ENCODE measurements at places on chromosomes 12 and 14.

DNA sequence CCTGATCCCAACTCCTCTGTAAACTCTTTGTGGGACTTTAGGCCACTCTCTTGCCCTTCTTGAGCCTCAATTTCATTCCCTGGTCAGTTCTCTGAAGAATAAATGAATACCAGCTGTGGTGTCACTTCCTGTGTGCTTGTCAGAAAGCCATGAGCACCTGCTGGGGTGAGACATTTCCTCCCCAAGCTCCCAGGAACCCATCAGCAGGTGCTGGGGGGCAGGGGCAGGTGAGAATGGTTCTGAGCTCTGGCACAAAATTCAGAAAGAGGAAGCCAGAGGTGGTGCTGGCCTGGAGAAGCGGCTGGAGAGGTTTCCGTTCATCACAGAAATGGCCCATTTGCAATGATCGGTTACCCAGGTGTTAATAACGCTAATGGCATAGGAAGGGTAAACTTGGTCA lies 14.9 kb downstream of the LHX5 start:
- no peak for DNase-seq

GRCh38 chr14:24310265-24310645 lies 315 bp downstream of the LTB4R2 start:
- DNase-seq: no peak

GRCh38 chr14:39673734-39674133 lies 241.5 kb upstream of the FBXO33 start:
- DNase-seq: no peak

GRCh38 chr14:53151523-53152183 lies 1.5 kb downstream of the DDHD1 start:
- DNase-seq: peak; percentile 50

DNA sequence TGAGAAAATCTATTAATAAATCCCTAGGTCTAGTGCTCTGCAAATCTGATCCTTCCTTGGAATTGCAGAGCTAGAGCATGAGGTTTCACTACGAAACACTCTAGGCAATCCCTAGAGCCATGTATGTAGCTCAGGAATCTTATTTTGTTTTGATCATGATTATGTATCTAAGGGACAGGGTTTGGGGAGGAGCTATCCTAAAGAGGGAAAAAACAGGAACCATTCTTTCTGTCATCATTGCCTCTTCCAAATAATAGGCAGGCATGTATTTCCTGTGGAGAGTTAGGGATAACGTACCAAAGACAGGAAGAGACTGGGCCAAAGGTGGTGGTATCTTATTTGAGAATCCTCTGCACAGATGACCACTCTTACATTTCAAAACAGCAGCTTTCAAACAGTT lies 88.8 kb upstream of the GTF2A1 start:
- DNase-seq: no peak

- no peak for DNase-seq
Measured at GRCh38 chr12:80056845-80057244, 42.5 kb upstream of the OTOGL start.

DNA sequence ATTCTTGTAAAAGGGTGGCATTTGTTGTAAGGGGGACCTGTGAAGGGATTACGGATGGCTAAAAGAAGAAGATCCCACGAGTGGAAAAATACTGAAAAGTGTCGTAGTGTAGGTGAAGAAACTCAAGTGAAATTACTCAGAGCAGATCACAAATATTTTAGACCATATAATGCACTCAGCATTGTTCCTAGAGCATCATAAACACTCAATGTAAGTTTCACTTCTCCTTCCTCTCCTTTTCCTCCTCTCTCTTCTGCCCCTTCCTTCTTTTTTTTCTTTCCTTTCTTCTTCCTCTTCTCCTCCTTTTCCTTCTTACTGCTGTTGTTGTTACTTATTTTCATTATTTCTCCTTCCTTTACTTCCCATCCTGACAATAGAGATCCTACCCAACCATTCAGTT lies 445.6 kb downstream of the ADAMTS20 start:
- no peak for DNase-seq

DNA sequence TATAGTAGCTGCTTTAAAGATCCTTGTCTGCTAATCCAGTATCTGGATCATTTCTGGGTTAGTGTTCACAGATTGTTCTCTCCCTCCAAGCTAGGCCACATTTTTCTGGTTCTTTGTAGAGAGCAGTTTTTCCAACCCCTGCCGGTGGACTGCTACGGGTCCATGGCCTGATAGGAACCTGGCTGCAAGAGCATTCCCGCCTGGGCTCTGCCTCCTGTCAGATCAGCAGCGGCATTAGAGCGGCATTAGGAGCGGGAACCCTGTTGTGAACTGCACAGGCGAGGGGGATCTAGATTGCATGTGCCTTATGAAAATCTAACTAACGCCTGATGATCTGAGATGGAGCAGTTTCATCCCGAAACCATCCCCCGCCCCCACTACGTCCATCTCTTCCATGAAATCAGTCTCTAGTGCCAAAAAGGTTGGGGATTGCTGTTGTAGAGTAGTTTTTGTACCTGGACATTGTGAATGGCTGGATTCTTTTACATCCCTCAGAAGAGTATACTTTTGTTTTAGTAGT lies 50.4 kb downstream of the MYRFL start:
- no peak for DNase-seq

DNA sequence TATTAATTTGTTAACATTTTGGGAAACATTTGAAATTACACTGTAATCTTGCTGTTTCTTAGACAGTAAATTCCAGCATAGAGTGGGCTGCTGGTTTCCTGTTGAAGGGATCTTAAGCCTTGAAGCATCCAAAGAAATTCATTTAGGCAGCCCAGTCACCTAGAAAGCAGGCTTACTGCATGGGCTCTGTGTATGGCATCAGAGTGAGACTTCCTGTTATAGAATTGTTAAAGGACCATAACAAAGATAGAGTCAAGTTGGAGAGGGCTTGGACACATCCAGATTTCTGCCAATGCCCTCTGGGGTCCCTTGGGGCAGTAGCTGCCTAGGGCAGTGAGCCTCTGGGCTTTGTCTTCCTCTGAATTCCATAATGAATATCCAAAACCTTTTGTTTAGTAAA lies 149.2 kb downstream of the DYRK2 start:
- no peak for DNase-seq

GRCh38 chr14:29955087-29955486 lies 27.4 kb upstream of the PRKD1 start:
- DNase-seq: no peak

GRCh38 chr12:67045650-67046049 lies 223.5 kb upstream of the CAND1 start:
- DNase-seq: no peak

GRCh38 chr14:54444681-54445080 lies 3.5 kb upstream of the CNIH1 start:
- no peak for DNase-seq

DNA sequence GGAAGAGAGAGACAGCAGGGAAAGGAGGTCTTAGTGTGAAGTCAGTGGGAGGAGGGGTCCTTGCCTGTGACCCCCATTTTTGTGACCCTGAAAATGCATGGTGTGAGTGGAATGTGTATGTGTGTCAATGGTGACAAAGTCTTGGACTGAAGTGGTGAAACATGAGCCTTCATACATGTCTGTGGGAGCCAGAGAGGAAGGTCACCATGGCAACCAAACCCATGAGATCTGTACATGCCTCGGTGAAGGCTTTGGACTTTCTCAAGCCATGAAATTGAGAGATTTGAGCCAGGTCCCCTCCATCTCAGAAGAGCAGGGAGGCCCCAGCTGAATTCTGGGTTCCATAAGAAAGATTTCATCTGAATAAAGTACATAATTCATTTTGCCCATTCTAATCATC lies 108.7 kb downstream of the TTC8 start:
- DNase-seq: no peak

GRCh38 chr14:34027130-34027989 lies 76.5 kb upstream of the EGLN3 start:
- no peak for DNase-seq

GRCh38 chr12:116969615-116970585 lies 59.1 kb downstream of the FBXW8 start:
- DNase-seq: no peak

GRCh38 chr12:31783556-31783955 lies 54.7 kb upstream of the AMN1 start:
- DNase-seq: no peak

- no peak for DNase-seq
Measured at GRCh38 chr14:38129705-38130104, 78.0 kb upstream of the SSTR1 start.

- no peak for DNase-seq
Measured at GRCh38 chr14:50778721-50779483, 52.1 kb downstream of the NIN start.

DNA sequence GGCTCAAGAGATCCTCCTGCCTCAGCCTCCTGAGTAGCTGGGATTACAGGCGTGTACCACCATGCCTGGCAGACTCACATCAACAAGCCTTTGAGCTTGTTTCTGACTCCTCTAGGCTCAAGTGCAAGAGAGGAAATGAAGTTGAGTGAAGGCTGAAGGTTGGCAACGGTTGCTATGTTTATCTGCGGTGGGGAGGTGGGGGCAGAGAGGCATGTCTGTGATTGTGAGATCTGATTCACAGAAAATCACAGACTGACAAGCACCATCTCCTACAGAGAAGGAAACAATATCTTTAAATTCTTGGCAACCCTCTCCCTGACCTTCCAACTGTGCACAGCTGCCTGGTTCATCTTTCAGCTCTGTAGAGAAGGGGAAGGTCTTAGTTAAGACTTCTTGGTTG lies 22.1 kb upstream of the NINJ2 start:
- no peak for DNase-seq

GRCh38 chr14:101960225-101960624 lies 4.1 kb upstream of the DYNC1H1 start:
- no peak for DNase-seq

DNA sequence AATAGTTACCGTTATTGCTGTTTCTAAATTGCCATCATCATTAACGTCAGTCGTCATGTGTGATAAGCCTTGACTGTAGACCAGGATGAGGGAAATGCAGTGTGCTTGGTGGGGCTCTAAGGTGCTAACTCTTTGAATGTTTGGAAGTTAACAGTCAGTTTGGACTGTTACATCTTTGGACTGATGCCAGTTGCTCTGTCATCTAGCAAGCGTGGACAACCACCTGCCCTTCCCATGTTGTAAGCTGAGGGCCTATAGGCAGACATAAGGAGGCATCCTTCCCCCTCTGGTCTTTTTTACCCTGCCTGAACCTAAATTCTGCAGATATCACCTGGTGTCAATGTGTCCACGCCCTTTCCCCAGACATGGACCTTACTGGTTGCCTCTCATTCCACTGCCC lies 94.4 kb downstream of the PPP2R5C start:
- no peak for DNase-seq

DNA sequence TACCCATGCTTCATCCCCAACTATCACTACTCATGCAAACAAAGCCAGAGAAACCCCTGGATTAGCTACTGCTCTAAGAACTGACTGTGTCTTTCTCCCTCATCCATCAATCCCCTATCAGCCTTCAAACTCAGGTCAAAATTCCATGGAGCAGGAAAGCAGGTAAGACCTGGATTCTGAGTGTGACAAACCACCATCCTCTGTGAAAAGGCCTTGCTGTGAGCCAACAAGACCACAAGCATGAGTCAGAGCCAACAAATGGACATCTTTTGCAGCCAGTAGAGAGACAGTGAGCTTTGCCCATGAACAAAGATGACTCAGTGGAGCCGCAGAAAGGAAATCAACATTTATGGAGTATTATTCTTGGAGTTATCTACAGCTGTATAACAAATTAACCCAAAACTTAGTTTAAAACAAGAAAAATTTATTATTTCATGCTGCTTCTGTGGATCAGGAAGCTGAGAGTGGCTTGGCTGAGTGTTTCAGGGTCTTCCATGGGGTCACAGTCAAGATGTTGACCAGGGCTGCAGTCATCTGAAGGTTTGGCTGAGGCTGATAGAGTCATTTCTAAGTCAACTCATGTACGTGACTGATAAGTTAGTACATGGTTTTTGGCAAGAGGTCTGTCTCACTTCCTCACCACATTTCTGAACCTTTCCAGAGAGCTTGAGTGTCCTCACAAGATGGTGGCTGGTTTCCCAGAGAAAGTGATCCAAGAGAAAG lies 61.1 kb downstream of the PITPNM2 start:
- DNase-seq: peak; percentile 86

DNA sequence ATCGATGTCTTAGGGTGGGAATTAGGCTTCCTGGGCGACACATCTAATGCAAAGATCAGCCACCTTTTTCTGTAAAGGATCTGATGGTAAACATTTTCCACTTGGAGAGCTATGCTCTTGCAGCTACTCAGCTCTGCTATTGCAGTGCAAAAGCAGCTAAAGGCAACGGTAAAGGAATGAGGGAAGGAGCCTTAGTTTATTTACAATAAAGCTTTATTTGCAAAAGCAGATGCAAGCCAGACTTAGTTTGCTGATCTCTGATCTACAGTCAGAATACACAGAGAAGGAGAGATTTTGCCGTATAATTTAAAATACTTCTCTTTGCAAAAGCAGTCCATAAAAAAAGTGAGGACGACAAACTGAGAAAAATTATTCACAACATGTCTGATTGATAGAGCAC lies 3.2 kb downstream of the TCL1B start:
- DNase-seq: no peak

DNA sequence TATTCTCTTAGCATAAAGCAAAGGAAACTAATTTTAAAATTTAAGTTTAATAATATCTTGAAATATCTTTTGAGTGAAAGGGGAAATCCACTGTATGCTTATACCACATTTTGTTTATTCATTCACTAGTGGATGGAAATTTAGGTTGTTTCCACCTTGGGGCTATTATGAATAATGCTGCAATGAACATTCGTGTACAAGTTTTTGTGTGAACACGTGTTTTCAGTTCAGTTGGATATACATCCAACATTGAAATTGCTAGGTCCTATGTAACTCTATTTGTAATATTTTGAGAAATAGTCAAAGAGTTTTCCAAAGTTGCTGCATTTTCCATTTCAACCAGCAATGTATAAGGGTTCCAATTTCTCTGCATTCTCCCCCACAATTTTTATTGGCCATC lies 83.7 kb upstream of the ETV6 start:
- no peak for DNase-seq

GRCh38 chr12:20270557-20270956 lies 97.8 kb upstream of the PDE3A start:
- no peak for DNase-seq

GRCh38 chr12:27781680-27782079 lies 1.6 kb upstream of the MANSC4 start:
- no peak for DNase-seq

GRCh38 chr14:87343652-87344051 lies 649.3 kb downstream of the GALC start:
- no peak for DNase-seq

- DNase-seq: peak; percentile 10
Measured at GRCh38 chr12:9851927-9852326, 17.2 kb downstream of the CLEC2B start.

DNA sequence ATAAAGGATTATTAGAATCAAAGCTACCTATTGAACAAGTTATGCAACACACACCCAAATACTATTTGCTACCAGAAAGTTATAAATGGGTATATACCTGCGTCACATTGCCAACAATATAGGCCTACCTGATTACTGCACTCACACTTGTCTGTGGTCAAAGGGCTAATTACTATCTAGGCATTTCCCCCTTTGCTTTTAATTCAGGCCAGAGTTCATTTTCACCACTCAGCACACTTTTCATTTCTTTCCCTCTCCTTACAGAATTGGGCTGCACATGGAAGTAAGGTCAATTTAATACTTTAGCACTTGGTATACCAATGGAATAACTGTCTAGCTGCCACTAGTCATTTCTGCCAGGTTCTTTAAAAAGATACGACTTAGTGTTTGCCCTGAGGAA lies 1.7 kb downstream of the SOS2 start:
- DNase-seq: no peak

GRCh38 chr12:54684636-54685630 lies 36.8 kb upstream of the DCD start:
- no peak for DNase-seq
